Stimulated activated CD4-positive, alpha-beta T cell treated with anti-CD3 and anti-CD28 coated beads, Interleukin-12 subunit alpha, Interleukin-12 subunit beta, amount 100 ng/mL, for 24 hours (primary cell): ENCODE measurements at places on chromosomes 7 and 10.

DNA sequence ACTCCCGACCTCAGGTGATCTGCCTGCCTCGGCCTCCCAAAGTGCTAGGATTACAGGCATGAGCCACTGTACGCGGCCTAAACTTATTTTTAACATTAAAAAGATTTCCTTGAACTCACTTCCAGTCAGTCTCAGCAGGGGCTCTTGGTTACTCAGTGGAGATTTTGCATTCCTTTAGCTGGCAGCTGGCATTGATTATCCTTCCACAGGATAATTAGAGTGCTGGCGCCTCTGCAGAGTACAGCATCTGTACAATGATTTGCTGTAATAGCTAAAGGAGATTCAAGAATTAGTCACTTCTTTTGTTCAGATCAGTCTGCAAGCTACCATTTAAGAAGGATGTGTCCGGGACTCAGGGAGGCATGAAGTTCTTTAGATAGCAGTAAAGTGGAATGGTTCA lies 125.0 kb upstream of the NPY start:
- no peak for DNase-seq

DNA sequence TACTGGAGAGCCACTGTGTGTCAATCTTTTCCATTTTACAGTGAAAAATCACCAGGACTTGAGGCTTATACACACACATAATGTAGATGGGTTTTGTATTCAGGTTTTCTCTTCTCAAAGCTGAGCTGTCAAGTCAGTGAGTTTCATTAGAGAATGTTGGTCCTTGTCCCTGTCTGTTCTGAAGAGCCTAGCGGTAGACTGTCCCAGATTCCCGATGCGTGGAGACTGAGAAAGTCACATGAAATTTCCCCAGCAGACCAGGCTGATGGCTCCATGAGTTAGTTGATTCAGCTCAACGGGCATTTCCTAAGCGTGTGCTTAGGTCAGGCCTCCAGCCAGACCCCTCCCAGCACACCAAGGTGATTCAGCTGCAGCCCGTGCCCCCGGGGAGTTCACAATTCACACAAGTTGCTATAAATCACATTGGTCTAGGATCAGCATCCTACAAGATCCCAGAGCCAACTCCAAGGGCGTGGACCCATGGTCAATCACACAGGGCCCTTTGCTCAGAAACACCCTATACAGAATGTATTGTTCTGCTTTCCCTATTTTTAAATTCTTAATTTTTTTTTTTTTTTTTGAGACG lies 17.2 kb downstream of the CHST15 start:
- no peak for DNase-seq

DNA sequence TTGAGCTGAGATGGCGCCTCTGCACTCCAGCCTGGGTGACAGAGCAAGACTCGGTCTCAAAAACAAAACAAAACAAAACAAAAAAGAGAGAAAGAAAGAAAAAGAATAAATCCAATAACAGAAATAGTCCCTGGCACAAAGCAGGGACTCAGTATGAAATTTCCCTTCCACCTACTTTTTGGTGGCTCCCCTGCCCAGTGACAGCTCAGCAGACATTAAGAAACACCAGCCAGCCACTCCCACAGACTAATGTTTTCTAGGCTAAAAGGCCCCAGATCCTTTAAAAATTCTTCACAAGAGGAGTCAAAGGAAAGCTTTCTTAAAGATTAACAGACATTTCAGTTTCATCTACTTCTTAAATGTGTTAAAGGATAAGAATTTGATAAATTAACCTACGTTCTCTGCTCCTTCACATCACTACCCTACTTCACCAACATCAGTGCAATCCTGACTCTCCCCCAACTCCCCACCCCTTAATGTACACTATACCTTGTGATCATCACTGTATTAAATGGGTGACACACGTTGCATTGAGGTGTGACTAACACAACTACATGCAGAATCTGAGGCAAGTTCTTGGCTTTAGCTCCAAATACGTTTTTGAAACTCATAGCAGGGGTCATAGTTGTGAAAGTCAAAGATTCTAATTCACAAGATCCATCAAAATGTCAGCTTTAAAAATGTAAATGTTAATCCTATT lies 114.5 kb upstream of the CAV2 start:
- no peak for DNase-seq

DNA sequence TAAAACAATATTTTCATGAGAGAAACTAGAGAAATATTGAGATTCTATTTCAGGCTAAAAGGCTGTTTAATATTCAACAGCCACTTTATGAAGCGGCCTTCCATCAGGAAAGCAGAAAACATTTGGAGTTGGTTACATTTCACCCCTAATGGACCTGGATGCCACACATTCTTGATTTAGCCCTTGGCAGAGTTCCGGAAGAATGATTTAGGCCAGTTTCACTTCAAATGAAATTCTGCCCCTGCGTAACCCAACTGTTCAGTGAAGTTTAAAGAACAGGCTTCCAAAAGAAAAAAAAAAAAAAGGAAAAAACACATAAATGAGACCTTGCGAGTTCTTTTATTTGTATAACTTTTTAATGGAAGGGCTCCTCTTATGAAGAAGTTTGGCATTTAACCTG lies 239.2 kb upstream of the AKR1E2 start:
- DNase-seq: no peak

GRCh38 chr7:144026203-144026883 lies 22.4 kb upstream of the OR2A5 start:
- DNase-seq: no peak

DNA sequence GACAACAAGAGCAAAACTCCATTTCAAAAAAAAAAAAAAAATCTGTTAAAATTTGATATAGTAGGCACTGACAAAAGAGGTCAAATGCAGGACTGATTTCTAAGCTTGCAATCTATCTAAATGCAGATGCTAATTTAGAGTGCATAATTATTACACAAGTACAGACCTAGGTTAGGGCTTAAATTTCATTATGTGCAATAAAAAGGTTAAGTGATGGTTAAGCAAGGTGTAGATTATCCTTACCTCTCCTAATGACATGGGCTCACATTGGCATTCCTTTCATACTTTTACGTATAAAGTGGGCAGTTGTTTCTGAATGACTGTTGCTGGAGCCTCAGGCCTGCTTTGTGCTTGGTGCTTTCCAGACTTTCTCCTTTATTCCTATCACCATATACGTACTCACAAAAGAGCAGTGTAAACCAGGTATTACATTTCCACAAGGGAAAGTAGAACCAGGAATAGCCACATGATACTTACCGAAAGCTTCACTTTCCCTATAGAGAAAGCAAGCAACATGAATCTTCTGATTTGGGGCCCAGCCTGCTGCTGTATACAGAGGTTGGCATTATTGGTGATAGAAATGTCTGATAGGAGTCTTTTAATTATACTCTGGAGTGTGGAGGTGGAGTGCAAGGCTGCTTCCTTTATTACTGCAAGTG lies 2.2 kb upstream of the CHCHD1 start:
- DNase-seq: no peak

GRCh38 chr10:102795453-102796406 lies 41.5 kb downstream of the CYP17A1 start:
- DNase-seq: no peak

DNA sequence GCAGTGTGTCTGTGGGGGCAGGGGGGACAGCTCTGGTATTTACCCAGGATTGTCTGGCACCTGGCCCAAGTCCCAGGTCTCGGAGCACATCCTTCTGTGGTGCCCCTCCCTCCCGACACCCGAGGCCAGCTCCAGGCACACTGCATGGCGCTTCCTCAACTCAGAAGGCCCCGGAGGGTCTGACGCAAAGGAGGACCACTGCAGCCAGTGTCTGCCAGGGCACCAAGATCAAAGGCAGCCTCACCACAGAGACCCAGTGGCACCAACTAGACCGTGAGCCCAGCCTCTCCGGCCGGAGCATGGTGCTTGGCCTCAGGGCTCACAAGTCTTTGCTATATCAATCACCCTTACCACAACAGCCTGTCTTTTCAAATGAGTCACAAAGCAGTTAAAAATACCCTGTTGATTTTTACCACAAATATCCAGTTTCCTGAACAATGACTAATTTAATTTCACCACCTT lies 99.3 kb upstream of the DDC start:
- DNase-seq: no peak
